Activated naive CD4-positive, alpha-beta T cell treated with anti-CD3 and anti-CD28 coated beads, Interleukin-2, amount 10 ng/mL, durations not matched to agents 5 hours and 36 hours (primary cell): ENCODE measurements at places on chromosomes 5 and 9. TPM values are rescaled to one million over a fixed set of nuclear protein-coding genes. Genes with fewer than 3 reads are reported as not detected.

CARTPT gene
- total RNA-seq, result not detected

IL4 gene
- total RNA-seq, result 1.2 TPM

RACK1 gene
- 2,645 TPM for total RNA-seq

ABCA2 gene
- total RNA-seq, result 41.1 TPM

LTC4S gene
- 2.4 TPM for total RNA-seq
